GF-D8 (cell line): ENCODE measurements at places on chromosomes 7 and 10.

DNA sequence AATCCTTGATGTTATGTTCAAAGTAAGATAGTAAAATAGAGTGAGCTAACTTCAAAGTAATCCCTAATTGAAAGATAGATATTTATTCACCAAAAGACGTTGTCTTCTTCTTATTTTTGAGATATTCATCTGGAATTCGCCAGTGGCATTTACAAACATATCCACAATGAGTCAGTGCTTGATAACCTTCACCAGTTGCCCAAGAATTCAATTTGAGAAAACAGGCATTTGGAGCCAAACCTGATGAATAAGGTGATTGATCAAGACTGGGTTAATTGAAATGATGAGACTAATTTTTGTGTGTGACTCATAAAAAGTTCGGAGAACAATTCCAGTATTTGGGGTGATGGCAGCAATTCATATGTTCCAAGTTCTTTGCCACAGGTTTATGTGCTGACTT lies 344.0 kb downstream of the ARL4A start:
- no peak for DNase-seq

DNA sequence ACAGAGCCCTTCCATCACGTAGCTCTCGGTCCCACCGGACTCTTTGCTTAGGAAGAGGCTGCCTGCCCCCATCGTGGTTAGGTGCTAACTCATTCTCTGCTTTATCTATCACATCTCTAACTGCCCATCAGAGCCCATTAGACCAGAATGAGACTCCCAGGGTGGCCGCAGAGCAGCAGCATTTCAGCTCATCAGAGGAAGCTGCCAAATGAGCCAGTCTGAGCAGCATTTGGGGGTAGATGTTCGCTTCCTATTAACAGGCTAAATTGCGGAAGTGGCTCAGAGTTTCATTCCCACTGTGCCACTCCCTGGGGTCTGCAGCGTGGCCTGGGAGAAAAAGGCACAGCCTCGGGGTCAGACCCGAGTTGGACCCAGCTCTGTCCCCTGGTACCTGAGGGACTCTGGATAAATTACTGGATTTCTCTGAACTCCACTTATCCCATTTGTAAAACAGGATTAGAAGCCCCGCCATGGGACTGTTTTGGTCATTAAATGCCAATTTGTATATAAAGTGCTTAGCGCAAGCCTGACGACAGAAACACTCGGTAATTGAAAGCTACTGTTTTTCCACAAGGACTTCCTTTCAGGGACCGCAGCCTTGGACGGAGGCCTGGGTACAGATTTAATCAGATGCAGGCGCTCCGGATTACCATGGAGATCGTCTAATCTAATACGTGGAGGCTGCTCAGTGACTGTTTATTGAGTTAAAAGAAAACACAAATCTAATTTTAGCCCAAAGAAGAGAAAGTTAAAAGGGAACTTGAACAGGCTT lies 73.8 kb upstream of the PRLHR start:
- DNase-seq: no peak

GRCh38 chr7:127437837-127438236 lies 45.3 kb upstream of the ZNF800 start:
- DNase-seq: no peak

DNA sequence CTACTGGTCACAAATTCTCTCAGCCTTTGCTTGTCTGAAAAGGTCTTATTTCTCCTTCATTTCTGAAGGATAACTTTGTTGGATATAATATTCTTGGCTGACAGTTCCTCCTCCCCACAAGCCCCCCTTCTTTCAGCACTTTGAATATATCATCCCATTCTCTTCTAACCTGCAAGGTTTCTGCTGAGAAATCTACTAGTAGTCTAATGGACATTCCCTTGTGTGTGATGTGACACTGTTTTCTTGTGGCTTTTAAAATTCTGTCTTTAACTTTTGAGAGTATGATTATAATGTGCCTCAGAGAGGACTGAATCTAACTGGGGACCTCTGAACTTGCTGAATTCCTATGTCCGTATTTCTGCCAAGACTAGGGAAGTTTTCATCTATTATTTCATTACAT lies 104.3 kb downstream of the RSU1 start:
- no peak for DNase-seq

DNA sequence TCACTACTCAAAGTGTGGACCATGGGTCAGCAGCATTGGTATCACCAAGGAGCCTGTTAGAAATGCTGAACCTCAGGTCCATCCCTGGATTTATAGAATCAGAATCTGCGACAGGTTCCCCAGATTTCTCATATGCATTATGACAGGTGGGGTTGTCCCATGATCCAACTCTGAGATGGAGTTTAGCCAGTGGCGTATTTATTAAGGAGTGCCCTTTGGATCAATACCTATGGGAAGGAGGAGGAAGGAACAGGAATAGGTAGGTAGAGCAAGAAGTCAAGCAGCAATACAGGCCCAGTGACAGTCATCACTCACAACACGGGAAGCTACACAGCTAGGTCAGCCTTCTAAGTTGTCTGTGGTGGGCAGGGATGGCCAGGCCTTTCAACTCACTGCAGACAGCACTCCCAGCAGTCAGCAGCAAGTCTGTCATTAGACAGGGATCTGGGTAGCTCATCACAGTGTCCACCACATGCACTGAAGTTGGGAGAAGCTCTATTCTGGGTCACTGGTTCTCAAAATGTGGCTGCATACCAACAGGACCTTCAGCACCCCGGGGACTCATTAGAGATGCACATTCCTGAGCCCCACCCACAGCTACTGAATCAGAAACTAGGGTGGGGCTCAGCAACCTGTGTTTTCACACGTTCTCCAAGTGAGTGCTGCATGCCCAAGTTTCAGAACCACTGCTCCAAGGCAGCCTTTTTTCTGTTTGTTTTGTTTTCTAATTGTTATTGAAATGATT lies 532.3 kb upstream of the GALNT17 start:
- DNase-seq: no peak

- DNase-seq: no peak
Observed at GRCh38 chr10:103859161-103860086, 4.0 kb upstream of the SH3PXD2A start.

- no peak for DNase-seq
Observed at GRCh38 chr10:126387041-126387921, 996 bp downstream of the ADAM12 start.

- DNase-seq: no peak
Observed at GRCh38 chr10:3835770-3836169, 50.8 kb upstream of the KLF6 start.

GRCh38 chr10:96413151-96413787 lies 54.5 kb upstream of the OPALIN start:
- DNase-seq: no peak

GRCh38 chr7:39042670-39043069 lies 65.0 kb downstream of the POU6F2 start:
- DNase-seq: no peak

GRCh38 chr10:78904196-78904595 lies 164.6 kb upstream of the ZMIZ1 start:
- no peak for DNase-seq

DNA sequence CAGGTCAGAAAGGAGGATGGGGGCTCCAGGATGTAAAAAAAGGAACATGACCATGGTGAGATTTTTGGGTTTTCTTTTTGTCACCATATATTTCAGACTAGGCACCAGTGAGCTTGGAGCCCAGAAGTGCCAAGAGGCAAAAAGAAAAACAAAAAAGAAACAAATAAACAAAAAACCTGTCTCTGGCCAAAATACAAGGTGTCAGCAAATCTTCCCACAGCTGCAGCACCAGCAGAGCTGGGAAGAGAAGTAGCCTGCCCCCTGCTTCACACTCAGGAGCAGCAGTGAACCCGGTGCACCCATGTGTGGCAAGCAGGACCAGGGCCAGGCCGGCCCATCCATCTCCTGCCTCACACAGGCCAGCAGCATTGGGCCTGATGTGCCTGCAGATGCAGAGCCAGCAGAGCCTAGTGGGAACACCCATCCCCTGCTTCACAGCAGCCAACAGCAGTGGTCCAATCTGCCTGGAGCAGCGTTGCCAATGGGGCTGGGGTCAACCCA lies 34.7 kb upstream of the C10orf71 start:
- DNase-seq: no peak

GRCh38 chr10:74652664-74653063 lies 173.7 kb upstream of the KAT6B start:
- no peak for DNase-seq

DNA sequence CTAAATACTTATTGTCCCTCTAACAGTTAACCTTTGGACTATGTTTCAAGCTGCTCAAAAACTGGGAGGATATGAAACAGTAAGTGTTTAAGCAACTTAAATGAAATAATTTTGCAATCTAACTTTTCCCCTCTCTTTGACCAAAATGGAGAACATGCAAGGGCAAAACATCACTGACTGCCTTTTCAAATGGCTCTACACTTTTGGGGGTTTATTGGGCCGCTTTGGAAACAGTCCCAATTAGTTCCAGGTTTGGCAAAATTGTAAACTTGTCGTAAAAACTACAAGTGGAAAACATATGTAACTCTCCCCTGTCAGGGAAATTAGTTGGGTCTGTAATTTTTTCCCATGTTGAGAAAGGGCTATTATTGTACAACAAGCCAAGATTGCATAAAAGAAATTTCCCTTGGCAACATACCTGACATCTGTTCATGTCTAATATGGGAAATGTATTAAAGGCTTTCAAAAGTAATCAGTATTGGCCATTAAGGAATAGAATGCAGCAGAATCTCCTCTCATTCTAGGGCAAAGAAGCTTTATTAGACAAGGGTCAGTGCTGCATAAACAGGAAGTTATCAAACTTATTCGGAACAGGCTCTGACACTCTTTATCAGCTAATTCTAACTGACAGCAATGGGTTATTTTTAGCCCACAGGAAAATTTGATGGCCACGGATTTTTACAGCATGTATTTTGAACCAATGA lies 157.9 kb downstream of the ARID5B start:
- DNase-seq: no peak

DNA sequence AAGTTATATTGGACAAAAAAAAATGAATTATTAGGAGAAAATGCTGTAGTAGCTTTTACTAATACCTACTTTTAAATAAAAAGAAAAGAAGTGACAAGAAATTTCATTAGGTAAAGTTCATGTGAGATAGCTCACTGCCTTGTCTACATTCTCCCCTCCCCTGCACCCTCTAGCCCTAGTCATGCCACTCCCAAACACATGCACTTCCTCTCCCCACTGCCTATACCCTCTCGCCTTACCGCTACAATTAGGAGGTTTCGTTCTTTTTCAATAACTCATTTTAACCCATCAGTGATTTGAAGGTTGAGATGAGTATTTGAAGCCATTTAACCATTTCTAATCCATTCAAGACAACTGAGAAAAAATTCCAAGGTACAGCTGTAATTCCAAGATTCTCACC lies 75.3 kb downstream of the HIBADH start:
- no peak for DNase-seq
